CD4-positive, alpha-beta T cell (primary cell): ENCODE measurements at places on chromosomes 16 and 17. TPM values are rescaled to one million over a fixed set of nuclear protein-coding genes. Genes with fewer than 3 reads are reported as not detected.

GRCh38 chr17:8885967-8886684 lies 18.7 kb upstream of the PIK3R6 start:
- peaks cover 5% of the 10 kb centered on the region for H3K4me1 ChIP-seq
- H3K27ac ChIP-seq, result no peak overlapping the region
- DNase-seq, result no peak

- no peak overlapping the region for H3K27ac ChIP-seq
- no peak for DNase-seq
- H3K4me3 ChIP-seq, result peak overlapping the region; percentile 85
- H3K36me3 ChIP-seq, result no peaks in the 10 kb centered on the region
Observed at GRCh38 chr16:84505249-84506187, 1.1 kb upstream of the MEAK7 start.

GRCh38 chr17:49978501-49978900 lies 9.5 kb downstream of the DLX4 start:
- H3K27ac ChIP-seq, result no peak overlapping the region
- no peak overlapping the region for H3K4me3 ChIP-seq
- no peak for DNase-seq
- peaks cover 35% of the 10 kb centered on the region for H3K27me3 ChIP-seq
- no peaks in the 10 kb centered on the region for H3K4me1 ChIP-seq

DNA sequence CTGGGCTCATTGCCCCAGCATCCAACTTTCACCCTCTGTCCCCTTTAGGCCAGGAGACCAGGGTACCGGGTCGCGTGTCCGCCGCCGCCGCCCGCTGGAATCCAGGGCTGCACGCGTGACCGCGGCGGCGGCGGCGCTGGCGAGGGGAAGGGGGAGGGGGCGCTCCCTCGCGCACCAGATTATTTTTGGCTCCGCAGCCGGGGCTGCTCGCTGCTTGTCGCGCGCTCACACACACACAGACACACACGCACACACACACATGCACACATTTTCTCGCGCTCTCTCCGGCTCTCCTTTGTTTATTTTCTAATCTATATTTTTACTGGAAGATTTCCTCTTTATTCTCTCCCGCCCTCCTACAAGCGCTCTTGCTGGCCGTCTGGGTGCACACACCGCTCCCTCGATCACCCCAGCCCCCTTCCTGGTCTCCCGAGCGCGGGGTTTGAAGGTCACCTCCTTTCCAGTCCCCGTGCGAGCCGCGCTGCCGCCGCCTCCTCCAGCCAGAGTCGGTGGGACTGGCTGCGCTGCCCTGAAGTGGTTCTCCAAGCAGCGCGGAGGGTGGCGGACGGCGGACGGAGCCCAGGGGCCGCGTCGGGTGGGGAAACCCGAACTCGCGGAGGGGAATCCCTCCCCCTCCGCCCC lies 921.4 kb upstream of the EEF2KMT start:
- no peak for DNase-seq
- no peak overlapping the region for H3K4me3 ChIP-seq
- peaks cover 25% of the 10 kb centered on the region for H3K27me3 ChIP-seq
- H3K4me1 ChIP-seq, result no peaks in the 10 kb centered on the region
- no peak overlapping the region for H3K27ac ChIP-seq

DNA sequence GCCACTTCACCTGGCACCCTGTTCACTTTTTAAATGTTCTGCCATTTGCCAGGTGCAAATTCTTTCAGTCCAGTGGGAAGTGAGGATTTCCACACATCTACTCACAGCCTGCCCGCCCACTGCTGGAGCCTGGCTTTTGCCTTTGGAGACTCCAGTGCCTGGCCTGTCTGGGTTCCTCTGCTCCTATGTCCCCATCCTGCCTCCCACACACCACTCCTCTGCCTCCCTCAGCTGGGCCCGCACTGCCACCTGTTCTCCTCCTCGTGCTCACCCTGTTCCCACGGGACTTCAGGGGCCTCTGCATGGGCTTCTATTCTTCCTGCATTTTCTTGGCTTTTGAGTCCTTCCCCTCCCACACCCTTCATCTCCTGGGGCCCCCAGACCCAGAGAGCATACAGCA lies 7.9 kb upstream of the NDRG4 start:
- no peaks in the 10 kb centered on the region for H3K36me3 ChIP-seq
- H3K4me1 ChIP-seq, result peaks cover 15% of the 10 kb centered on the region
- DNase-seq, result no peak
- no peak overlapping the region for H3K4me3 ChIP-seq
- no peaks in the 10 kb centered on the region for H3K27me3 ChIP-seq
- no peak overlapping the region for H3K27ac ChIP-seq

Gene ZNF778
- total RNA-seq, result 4.0 TPM

Gene PRRT2
- 2.2 TPM for total RNA-seq

Gene MYCBPAP
- total RNA-seq, result 0.78 TPM

Gene HSD11B2
- total RNA-seq, result not detected

Gene GRAPL
- 23.7 TPM for total RNA-seq

Gene CNTD1
- total RNA-seq, result not detected

Gene MT1F
- total RNA-seq, result 2.3 TPM

Gene SLC13A2
- total RNA-seq, result not detected
